ENCODE measurements at places on chromosomes 5 and 9.

DNA sequence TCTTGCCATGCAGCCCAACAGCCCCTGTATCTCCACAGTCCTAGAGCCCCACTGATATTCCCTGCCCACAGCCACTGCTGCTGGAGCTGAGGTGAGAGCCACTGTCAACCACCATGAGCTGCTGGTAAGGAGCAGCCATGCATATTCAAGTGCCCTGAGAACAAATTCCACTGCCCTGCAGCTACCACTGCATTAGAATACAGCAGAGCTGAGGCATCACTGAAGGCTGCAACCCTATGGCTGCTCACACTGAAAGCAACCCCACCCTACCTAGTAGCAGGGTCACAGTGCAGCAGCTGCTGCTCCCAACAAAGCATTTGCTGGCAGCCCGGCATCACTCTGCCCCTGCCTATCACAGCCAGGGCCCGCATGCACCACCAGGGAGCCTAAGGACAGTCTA, 68.6 kb downstream of the SKIC3 start:
- no peak for DNase-seq

DNA sequence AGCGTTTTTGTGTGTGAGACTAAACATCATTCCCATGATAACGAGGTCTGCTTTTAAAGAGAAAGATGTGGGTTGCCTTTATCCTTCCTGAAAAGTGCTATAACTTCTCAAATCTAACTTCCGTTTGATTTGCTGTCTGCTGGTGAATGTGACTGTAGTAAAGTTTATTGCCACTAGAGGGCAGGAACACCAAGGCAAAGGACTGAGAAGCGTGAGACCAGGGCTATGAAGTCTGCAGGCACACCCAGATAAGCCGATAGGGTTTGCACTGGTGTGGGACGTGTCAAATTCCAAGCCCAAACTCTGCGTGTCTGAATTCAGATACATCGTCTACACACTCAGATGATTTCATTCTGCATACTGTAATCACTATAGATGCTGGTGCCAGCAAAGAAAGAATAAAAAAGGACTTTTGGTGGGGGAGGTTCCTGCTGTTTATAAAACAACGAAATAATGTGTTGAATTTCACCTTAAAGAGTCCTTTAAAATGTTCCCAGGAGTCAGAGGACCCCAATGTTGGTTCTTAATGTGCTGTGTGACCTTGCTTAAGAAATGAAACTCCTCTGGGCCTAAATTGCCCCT, 87.2 kb downstream of the PTTG1 start:
- DNase-seq: peak; percentile 57

- DNase-seq: no peak
These were observed 161.4 kb downstream of the CD180 start for GRCh38 chr5:67035098-67035740.

DNA sequence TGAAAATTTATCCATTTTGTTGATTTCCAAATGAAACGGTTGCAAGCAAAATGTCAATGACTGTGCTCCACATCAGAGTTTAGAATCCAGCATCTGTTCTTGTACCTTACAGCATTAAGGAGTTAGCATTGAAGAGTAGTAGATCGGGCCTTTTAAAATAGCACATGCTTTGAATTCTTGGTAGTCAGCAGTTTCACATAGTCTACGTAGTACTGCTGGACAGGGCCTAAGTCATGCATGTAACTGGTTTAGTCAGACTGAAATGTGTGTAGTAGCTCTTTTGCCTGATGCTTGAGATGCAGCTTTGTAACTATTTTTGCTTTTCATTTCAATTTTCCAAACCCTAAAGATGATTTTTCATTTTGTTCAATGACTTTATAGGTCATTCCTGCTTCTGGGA, 19.8 kb downstream of the LECT2 start:
- no peak for DNase-seq

- DNase-seq: no peak
These were observed 23.0 kb downstream of the ZBED3 start for GRCh38 chr5:77064040-77064439.

GRCh38 chr5:107359033-107359915, 311.5 kb downstream of the EFNA5 start:
- DNase-seq: peak; percentile 59

DNA sequence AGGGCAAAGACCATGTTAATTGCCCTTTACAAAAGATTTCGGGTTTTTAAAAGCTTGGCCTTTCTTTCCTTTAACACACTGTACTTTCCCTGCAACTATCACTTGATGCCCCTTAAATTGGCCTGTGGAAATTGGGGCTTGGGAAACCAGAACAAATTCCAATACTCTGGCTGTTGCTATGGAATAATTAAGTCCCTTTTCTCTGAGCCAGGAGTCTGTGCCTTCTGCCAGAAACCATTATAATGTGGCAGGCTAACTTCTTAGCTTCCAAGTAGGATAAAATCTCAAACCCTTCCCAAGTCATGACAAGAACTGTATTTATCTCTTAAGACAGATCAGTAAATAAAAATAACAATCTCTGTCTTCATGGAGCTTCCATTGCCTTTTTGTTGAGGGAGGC, 1.1 kb upstream of the SPINK1 start:
- no peak for DNase-seq

DNA sequence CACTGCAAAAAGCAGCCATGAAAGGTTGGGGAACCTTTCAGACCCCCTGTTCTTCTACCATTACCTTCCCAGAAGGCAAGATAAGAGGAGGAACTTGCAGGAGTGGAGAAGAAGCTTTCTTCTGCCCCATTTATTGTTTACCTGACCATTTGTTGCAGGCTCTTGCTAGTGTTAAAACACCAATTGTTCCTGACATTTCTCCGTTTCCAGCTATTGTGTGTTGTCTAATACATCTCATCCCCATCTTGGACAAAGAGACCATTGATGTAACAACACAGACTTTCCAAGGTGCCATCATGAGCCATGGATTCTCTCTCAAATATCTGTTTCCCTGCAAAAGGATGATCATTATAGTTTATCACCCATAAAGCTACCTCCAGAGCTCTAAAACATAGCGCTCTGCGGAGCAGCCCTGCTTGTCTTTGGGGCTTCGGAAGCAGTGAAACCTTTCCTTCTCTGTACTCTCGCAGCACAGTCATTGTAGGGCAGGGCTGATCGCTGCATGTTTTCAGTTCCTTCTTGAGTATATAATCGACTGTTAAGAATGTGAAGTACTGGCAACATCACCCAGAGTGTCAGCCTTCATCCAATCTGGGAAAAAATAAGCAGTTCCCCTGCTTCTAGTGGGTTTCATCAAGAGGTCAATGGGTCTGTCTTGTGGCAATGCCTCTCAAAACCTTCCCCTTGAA, 680.0 kb downstream of the SEMA5A start:
- no peak for DNase-seq

GRCh38 chr5:29614206-29614605, 1579.3 kb upstream of the CDH6 start:
- no peak for DNase-seq
